ENCODE measurements at places on chromosomes 11 and 22.

GRCh38 chr11:133832096-133832990 is 13.0 kb downstream of the SPATA19 start:
- no peak for DNase-seq

GRCh38 chr11:44993971-44994704 is 43.5 kb upstream of the TP53I11 start:
- DNase-seq, result peak; percentile 46

- no peak for DNase-seq
These were observed 14.9 kb downstream of the GAS2 start for GRCh38 chr11:22681281-22681812.

DNA sequence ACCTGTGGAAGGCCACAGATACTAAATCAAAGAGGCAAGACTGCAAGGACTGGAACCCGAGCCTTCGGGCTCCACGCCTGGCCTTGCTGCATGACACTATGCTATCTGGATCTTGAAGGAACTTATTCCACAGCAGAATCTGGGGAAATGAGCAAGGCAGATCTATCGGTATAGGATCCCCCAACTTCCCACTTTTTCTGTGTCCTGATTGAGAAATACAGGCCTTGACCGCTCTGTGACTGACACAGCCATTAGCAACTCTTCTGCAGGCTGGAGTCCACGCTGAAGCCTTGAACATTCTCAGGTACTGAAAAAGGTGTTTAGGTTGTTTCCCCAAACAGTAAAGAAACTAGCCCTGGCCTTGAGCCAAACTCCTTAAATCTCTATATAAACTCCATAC is 241.2 kb upstream of the NARS2 start:
- DNase-seq, result no peak

GRCh38 chr11:62353841-62354240 is 16.6 kb downstream of the ASRGL1 start:
- no peak for DNase-seq

DNA sequence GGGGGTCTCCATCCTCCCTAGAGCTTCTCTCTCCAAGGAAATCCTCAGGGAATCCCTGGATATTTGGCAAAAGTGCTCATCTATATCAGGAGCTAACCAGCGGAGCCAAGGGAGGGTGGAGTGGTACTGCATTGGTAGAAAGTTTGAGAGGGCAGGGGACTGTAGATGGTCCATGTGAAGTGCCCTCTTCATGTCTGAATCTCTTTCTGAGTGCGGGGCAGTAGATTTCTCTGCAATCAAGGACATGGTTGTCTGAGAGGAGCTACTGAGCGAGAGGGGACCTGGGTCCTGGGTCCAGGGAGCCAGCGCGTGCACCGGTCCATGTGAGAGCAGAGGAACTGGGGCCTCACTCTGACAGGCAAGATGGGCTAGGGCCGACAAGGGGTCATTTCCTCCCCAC is 701 bp downstream of the DIXDC1 start:
- DNase-seq, result no peak

- no peak for DNase-seq
These were observed 10.0 kb upstream of the ZNRF3 start for GRCh38 chr22:28873183-28873963.

GRCh38 chr11:62449451-62449851 is 30.6 kb downstream of the SCGB1A1 start:
- DNase-seq, result no peak

- peak; percentile 83 for DNase-seq
These were observed 642 bp upstream of the PIK3C2A start for GRCh38 chr11:17208257-17208999.

GRCh38 chr11:132992838-132993631 is 539.3 kb downstream of the OPCML start:
- DNase-seq, result peak; percentile 26

DNA sequence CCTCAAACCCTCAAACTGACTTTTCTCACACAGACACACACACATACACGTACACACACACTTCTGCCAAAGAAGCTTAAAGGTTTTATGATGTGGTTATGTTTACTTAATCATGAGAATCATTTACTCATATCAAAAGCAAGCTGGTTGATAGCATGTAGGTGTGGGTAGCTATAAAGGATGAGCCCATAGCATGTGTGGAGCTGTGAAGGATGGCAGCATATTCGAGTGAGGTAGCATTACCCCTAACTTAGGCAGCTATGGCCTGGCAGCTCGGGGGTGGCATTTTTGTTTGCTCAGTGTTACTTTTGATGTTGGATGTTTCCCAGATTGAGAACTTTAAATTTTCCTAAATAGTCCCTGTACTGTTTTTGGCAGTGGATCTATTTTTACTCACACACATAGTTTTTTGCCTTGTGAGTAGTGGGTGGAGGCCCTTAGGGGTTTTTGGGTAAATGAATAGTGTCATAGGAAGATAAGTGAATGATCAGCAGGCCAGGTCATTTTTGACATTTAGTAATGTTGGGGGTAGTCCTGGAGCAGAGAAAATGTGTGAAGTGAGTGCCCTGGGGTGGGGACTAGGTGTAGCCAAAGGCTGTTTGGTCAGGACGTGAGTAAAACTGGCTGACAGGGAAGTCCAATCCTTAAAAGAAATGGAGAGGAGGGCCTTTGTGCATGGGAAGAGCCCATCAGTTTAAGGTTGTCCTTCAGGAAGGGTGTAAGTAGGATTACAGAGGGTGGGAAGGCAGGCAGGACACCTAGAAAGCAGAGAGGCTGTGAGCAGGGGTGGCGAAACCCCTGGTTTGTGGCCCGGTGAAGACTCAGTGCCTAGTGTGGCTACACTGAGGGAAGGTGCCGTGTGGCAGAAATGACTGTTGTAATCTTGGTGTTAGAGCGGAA is 7.1 kb downstream of the YWHAH start:
- no peak for DNase-seq

GRCh38 chr11:111185266-111185665 is 60.3 kb upstream of the POU2AF2 start:
- DNase-seq, result no peak

DNA sequence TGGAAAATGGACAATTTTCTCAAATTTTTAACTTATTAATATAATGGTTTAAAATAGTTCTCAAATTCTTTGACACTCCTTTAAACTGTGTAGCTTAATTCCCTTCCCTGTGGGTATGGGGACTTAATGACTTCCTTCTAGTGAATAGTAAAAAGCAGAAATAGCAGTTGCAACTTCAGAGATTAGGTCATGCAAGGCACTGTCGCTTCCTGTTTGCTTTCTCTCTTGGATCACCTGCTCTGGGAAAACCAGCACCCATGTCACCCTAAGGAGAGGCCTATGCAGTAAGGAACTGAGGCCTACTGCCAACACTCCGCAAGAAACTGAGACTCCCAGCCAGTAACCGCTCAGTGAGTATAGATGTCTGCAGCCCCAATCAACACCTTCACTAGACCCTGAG is 5.5 kb upstream of the PANX3 start:
- no peak for DNase-seq

- DNase-seq, result no peak
These were observed 417.9 kb upstream of the DDI1 start for GRCh38 chr11:103618528-103618927.

DNA sequence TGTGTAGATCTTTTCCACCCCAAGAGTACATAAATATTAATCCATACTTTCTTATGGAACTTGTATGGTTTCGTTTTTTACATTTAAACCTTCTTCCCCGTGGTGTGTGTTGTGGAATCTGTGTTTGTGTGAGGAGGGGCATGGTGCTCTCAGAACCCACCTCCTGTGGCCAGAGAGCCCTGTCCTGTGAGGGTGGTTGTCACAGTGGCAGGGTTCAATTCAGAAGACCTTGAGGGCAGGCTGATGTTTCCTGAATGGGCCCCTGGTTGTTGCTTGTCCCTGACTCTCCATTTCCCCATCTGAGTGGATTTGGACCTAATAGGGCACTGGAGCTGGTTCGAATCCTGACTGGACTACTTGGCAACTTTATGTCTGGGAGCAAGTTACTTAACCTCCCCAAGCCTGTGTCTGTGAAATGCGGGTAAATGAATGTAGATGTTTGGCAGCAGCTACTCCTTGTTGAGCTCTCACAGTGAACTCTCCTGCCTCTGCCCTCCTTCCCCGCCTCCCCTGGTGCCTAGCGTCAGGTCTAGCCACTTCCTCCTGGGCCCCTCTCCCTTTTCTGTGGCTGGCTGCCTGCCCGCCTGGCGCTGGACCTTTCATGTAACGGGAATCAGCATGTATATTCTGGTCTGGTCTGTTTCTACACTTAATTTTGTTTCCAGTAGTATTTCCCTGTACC is 7.3 kb downstream of the NEAT1 start:
- DNase-seq, result no peak

DNA sequence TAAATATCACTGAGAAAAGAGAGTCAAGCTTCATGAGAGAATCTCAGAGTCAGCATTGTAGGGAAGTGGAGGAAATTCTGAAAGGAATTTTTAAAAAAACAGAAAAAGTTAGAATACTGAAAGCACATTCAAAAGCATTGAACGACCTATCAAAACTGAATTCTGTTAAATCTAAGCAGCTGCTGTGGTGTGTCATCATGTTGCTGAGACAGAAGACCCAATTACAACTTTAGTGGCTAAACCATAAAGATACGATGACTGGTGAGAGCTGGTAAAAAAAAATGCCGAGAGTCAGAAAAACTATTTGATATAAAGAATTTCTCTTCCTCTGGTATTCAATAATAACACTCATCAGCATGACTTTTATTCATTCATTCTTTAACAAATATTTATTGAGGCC is 220.8 kb downstream of the DLG2 start:
- no peak for DNase-seq

DNA sequence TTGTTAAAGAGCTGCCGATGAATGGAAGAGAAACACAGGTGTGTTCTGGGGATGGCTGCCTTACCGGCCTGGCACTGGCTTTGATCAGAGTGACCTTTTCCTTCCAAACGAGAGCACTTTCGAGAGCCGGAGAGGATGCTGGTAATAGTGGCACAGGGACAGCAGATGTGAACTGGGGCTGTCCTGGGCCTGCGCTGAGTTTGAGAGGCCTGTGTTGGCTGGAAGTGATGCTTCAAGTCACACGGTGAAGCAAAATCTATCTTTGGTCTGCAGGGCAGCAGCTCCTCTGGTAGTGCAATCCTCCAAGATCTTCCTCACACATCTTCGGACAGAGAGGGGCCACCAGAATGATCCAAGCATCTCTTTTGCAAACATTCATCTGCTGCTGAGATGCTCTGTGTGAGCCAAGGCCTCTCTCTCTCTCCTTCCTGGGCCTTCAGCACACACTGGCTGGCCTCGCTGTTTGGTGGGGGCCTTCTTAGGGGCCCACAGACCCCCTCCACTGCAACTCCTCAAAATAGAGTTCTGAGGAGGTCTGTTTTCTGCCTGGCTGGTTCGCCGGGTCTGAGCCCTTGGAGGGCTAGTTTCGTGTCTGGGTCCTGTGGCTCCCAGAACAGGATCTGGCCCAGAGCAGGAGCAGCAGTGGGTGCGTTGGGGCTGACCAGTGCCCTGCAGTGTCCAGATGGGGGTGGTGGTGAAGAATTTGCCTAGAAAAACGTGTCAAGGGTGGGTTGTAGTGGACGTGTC is 6.4 kb downstream of the MPPED1 start:
- no peak for DNase-seq

- DNase-seq, result no peak
These were observed 800.9 kb upstream of the TENM4 start for GRCh38 chr11:80241766-80242165.

- no peak for DNase-seq
These were observed 5.5 kb upstream of the GAB4 start for GRCh38 chr22:17013396-17014100.

DNA sequence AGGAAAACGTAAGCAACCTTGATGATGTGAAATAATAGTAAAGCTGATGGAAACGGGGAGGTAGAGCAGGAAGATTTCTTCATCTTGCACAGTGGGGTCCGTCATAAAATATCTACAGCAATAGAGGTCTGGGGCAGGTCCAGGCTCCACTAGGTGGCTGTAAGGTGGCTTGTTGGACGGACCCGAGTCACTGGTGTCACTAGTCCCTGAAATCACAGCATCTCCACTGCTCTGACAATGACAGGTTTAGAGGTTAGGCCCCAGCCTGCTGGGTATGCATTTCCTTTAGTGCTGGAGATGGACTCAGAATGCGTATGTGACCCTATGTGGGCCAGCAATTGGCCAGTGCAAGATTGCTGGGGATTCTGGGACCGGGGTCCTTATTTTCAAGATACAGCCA is 25.2 kb upstream of the CLDN5 start:
- no peak for DNase-seq
